ENCODE measurements at places on chromosomes 13 and 19.
A peak's percentile ranks its signal among the peaks of the same experiment; 100 is the strongest.

GRCh38 chr13:82747958-82748357 lies 1134.3 kb downstream of the SLITRK1 start:
- DNase-seq = no peak

- DNase-seq = no peak
Observed at GRCh38 chr19:23482829-23483228, 87.6 kb upstream of the ZNF91 start.

DNA sequence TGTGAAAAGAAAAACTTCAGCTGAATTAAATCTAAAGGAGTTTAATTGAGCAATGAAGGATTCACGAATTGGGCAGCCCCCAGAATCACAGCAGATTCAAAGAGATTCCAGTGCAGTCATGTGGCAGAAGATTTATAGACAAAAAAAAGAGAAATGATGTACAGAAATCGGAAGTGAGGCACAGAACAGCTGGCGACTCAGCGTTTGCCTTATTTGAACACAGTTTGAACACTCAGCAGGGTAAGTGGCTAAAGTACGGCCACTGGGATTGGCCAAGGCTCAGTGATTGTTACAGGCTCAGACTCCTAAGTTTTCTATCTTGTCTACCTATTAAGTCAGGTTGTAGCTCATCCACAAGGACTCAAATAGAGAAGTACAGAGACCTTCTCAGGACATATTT lies 11.6 kb upstream of the CFAP97D2 start:
- no peak for DNase-seq

GRCh38 chr19:43735013-43735412 lies 19.1 kb downstream of the IRGC start:
- no peak for DNase-seq

DNA sequence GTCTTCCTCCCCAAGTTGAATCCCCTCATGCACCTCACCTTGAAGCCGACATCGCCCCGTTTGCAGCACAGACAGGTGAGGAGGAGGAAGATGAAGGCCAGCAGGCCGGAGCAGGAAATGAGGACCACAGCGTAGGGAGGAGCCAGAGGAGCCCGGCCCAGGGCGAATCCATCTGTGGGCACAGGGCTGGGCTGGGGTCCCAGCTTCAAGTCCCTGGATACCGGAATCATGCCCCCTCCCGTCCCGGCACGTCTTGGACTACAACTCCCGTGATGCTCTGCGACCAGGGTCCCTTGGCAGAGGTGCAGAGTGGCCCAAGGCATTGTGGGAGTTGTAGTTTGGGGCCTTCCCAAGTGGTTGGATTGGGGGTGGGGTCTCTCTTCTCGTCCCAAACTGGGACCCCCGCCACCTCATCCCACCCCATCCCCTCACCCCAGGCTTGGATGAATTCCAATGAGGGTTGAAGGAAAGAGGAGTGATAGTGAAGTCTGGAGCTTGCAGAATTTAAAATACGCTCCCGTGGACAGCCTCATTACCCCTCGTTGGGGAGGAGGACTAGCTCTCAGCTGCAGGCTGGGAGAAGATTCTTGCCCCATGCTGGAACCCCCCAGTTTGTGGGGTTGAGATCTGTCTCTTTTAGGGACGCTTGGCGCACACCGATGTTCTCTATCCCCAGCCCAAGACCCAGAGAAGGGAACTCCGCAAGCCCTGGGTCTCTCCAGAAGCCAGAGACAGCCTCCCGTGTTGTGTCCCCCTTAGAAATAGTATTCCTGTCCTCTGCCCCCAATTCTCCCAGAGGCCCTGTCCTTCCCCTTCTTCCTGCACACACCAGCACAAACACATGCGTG lies 990 bp downstream of the LMTK3 start:
- peak; percentile 37 for DNase-seq
